SK-N-DZ (cell line): ENCODE measurements at places on chromosomes 1 and 21.

DNA sequence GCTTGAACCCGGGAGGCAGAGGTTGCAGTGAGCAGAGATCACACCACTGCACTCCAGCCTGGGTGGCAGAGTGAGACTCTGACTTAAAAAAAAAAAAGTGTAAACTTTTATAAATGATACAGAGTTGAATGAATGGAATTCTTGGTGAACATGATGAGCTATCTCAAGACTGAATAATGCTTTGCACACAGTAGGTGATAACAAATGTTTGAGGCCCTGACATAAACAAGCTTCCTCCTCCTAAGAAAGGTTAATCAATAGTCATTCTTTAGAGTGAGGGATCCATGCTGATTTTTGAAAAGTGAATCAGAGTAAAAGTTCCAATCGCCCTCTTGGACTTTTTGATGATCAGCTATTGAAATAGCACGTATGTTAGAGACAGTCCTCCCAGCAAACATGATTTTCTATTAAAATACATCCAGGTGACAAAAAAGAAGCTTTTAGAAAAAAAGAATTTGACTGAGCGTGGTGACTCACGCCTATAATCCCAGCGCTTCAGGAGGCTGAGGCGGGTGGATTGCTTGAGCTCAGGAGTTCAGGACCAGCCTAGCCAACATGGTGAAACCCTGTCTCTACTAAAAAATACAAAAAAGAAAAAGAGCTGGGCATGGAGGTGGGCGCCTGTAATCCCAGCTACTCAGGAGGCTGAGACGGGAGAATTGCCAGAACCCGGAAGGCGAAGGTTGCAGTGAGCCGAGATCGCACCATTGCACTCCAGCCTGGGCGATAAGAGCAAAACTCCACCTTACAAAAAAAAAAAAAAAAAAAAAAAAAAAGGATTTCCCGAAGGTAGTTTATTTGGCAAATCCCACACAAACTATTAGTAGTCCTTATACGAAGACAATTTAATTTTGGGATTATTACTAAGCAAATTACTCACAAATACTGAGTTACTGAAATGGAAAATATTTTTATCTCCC lies 181.8 kb downstream of the NFIA start:
- no peak for DNase-seq

GRCh38 chr1:119582801-119583200 lies 65.3 kb downstream of the ZNF697 start:
- DNase-seq = peak; percentile 19

DNA sequence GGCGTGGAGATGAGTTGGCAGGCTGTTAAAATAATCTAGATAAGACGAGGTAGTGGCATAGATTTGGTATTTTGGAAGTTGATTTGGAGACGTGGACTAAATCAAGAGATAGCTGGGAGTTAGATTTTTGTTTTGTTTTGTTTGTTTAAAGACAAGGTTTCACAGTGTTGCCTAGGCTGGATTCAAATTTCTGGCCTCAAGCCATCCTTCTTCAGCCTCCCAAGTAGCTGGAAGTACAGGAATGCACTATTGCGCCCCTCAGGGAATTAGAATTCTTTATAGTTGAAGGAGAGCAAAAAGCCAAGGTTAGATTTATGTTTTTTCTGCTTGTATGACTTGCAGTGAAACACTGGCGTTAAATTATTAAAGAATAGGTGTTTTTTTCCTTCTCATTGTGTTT lies 22.3 kb upstream of the SNRPE start:
- DNase-seq = no peak

- DNase-seq = no peak
These were observed 44.7 kb upstream of the COL24A1 start for GRCh38 chr1:86201311-86201710.

DNA sequence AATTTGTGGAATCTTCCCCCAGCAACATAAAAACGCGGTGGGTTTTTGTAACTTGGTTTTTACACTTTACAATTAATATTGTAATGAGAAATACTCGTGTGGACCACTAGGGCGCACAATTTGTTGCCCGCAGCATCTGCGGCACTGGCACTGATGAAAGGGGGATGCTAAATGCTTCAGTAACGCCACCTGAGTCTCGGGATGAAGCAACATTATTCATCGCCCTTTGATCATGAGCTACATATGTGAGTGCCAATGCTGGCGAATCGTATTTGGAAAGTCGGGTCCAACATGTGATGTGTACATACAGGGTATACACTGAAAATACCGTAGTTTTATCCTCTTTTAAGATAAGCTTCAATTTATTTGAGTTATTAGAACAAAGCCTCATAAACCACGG lies 34.2 kb upstream of the COX20 start:
- DNase-seq = peak; percentile 25

- DNase-seq = no peak
These were observed 3.2 kb upstream of the DISP3 start for GRCh38 chr1:11475748-11476147.

DNA sequence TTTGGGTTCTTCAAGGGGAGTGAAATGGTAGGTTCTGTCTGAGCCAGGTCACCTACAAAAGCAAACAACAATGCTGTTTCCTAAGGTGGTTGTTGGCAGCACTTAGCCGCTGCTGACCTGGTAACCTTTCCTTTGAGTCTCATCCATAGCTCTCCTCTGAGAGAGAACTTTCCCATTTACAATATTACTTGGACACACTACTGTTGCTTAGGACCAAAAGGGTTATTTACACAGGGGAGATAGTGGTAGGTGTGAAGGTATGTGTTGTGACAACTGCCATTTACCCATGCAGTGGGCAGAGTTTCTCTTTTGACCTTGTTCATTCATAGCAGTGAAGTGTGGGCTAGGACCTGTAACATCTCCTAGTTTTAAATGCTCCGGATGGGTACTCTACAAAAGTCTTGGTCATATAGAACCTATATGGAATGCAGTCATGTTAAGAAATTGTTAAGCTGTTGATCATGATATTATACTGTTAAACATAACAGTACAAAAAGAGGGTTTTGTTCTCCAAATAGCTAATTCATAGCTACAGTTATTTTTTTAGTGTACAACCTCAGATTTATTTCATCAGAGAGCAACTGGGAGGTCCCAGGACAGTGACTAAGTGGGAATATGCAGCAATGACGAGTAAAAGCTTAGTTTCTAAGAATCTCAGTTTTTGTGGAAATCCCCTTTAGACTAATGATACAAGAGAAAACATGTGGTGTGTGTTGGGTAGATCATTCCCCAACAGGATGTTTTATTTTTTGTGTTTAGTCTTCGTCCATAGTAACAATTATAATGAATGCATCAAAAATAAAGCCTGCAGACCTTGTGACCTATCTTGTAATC lies 219.7 kb downstream of the NFIA start:
- DNase-seq = no peak

DNA sequence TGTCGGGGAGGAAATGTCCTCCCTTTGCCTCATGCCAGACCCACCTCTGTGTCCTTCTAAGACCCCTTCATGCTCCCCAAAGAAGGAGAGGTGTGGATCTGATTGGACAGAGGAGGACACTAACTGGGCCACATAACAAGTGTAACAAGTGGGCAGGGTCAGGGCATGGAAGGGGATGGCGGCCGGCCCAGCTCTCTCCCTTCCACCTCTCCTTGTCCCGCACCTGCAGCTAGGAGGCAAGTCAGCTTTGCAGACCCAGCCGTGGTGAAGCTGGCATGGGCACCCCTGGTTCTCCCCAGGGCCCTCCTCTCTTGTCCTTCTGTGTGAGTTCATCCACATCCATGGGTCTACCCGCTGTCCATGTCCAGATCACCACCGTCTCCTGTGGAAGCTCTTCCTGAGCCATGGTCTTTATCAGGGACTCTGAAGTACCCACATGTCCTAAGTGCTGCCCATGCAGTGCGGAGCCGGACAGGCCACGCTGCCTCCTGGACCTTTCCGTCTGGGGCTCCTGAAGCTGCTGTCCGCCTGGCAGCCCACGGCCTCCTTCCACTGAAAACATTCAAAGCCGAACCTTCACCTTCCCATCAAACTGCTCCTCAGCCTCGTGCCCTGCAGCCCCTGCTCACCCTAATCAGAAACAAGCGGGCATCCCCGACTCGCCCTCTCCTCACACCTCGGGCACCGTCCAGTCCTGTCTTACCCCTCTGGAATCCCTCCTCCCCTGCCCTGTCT lies 460.5 kb downstream of the PTPRU start:
- DNase-seq = no peak

DNA sequence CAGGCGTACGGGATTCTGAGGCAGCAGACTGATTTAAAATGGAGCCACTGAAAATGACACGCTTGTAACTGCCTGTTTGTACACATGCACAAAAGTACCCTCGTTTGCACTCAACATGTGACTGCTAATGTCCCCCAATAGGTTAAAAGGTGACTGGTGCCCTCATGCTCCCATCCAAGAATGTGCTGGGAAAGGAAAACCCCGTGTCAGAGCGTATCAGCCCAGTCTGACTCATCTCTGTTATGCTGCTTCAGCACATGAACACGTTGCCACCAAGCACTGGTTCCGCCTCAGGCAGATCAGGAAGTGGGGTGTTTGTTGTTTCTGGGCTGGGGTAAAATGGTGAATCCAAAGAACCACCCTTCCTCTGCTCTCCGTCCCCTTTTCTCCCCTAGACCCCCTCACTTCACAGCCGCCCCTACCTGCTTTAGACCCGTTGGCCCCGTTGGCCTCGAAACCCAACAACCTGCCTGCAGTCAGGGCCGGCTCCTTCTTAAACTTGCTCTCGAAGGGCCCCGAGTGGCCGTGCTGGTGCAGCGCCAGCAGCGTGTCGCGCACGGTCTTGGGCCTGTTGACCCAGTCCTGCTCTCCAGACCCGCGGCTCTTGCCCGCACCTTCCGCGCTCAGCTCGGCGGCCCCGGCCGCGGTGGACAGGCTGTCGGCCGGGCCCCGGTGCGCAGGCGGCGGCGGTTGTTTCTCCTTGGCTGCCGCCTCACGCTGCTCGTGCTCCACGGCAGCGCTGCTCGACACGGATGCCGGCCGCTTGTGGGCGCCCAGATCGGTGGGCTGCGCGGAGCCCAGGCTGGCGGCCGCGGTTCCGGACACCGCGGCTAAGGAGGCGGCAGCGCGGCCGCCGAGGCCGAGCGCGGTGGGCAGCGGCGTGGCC lies 1.7 kb downstream of the IRF2BP2 start:
- peak; percentile 54 for DNase-seq

GRCh38 chr1:179786815-179787685 lies 44.0 kb downstream of the FAM163A start:
- DNase-seq = peak; percentile 81

GRCh38 chr1:40905061-40905460 lies 42.9 kb upstream of the CITED4 start:
- DNase-seq = no peak

DNA sequence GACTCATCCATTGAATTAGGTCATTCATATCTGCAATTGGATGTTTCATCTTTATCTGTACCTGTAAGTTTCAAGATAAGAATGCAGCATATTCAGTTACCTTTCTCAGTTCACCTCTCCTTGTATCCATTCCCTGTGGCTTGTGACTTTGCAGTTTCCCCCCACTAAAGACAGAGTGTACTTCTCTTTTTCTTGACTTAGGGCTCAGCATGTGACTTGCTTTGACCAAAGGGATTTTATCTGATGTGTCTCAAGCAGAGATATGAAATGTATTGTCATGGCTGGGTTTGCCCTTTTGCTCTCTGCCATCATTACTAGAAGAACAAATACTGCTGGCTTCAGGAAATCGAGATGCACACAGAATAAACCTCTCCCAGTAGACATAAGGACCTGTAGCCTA lies 754.8 kb downstream of the ADGRL2 start:
- DNase-seq = no peak

DNA sequence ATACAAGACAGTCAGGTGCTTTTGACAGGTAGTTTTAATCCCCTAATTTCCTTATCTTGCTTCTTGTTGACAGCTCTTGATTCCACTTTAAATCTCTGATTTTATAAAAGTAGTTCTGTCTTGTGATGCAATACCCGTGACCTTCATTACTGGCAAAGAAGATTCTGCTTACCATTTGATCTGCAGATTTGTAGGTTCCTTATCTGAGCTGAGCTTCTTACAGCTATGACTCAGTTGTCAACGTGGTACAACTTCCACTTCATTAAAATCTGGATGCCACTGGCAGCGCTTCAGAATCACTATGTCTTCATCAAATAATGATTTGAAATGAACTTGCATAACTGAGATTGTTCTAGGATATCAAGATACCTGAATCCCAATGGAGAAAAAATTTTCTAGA lies 543.6 kb upstream of the B3GALT2 start:
- no peak for DNase-seq

GRCh38 chr1:152917794-152918193 lies 9.4 kb downstream of the IVL start:
- DNase-seq = no peak

DNA sequence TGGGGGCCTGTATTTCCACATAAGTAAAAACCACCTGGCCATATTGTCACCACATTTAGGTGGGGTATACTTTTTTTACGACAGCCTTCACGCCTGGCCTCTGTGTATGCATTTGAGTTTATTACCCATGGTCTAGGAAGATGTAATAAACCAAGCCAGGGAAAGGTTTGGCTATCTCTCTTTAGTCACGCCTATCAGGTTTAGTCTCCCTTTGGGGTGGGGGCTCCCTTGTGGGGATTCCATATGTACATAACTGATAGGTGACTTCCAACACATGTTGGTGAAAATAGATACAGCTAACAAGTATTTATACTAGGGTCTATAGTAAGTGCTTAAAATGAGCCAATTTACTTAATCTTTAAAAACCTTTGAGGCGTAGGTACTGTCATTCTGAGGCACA lies 4.2 kb downstream of the YBX1 start:
- DNase-seq = no peak

GRCh38 chr1:241637604-241638003 lies 2.6 kb downstream of the CHML start:
- peak; percentile 53 for DNase-seq

DNA sequence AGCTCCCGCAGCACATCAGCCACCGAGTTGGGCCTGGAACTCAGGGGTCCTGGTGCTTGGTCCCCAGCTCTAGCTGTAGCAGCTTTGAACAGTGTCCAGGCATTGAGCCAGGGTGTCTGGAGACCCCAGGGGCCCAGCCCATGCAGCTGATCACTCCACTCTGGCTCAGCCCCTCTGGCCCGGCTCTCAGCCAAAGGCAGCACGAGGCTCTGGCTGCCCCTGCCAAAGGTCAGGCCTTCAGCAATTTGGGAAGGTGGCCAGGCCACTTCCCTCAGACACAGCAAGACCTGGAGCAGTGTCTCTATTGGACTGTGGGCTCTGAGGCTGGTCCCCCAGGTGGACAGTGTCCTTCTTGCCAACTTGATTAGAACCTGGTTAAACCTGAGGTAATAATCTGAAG lies 34.4 kb upstream of the RNF19B start:
- no peak for DNase-seq

GRCh38 chr1:159468321-159468720 lies 28.8 kb downstream of the OR10J1 start:
- DNase-seq = no peak

DNA sequence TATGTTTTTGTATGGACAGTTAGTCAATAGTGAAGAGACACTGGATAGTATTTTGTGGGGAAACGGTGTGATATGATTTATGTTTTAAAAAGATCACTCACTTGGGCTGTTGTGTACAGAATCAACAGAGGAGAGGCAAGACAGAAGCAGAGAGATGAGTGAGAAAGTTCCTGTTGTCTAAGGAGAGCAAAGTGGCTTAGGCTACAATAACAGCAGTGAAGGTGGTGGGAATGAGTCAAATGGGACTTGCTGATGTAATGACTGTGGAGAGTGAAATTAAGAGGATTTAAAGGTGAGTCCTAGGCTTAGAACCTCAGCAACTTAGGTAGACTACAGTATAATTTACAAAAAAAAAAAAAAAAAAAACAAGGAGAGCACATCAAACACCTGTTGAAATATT lies 169.2 kb upstream of the HP1BP3 start:
- no peak for DNase-seq
